CD8-positive, alpha-beta T cell (primary cell): ENCODE measurements at places on chromosomes 5 and 9.

DNA sequence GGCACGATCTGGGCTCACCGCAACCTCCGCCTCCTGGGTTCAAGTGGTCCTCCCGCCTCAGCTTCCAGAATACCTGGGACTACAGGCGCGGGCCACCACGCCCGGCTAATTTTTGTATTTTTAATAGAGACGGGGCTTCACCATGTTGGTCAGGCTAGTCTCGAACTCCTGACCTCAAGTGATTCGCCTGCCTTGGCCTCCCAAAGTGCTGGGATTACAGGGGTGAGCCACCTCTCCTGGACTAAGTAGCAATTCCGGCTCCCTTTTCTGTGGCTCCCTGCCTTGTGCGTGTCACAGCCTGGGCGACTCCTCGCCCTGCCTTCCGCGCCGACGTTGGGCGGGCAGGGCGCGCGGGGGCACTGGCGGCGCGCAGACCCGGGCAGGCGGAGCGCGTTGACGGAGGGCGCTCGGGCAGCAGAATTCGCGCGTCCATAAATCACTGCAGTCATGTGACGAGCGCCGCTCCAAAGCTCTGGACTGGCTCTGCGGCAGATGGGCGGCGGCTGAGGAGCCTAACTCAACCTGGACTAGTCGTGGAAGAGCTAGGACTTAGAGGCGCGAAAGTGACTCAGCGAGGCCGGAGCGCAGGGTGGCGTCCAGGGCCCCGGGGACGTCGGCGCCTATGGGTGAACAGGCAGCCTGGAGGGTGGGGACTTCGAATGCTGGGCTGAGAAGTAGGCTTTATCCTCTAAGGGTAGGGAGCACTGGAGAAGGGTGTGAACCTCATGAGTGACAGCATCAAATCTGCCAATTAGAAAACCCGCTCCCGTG is 1.4 kb upstream of the CIZ1 start:
- DNase-seq, result no peak

GRCh38 chr5:65263321-65263720 is 218.4 kb downstream of the ADAMTS6 start:
- no peak for DNase-seq

DNA sequence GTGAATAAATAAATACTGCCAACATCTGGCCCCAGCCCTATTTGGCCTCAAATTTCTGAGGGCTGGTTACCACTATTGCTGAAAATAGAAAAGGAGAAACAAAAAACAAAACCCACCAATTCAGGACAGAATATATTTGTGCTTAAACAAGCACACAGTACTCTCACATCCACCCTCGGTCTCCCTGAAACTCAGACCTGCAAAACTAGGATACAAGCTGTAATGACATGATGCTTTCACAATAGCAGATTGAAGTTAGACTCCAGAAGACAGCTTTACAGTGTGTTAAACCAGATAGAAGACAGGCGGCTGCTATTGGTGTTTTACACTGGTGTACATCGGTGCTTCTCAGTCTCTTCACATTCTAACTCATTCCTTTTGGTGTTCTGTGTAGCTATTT is 214.9 kb upstream of the DMRT1 start:
- no peak for DNase-seq

DNA sequence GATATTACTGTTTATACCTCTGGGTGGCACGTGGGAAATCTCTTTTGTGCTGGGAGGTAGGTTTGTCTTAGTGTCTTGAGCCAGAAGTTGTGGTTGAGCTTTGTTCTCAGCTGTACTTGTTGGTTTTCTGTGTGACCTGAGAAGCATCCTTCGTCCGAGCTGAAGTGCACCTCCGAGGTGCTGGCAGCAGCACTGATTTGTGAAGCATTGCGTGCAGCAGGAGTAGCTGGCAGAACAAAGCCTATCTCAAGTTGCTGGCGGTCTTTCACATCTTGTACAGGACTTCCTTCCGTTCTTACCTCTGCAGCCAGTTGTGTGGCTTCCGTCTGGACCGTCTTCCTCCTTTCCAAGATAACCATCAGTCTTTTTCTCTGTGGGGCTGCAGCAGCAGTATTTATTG is 4.3 kb downstream of the PRRC2B start:
- peak; percentile 92 for DNase-seq

DNA sequence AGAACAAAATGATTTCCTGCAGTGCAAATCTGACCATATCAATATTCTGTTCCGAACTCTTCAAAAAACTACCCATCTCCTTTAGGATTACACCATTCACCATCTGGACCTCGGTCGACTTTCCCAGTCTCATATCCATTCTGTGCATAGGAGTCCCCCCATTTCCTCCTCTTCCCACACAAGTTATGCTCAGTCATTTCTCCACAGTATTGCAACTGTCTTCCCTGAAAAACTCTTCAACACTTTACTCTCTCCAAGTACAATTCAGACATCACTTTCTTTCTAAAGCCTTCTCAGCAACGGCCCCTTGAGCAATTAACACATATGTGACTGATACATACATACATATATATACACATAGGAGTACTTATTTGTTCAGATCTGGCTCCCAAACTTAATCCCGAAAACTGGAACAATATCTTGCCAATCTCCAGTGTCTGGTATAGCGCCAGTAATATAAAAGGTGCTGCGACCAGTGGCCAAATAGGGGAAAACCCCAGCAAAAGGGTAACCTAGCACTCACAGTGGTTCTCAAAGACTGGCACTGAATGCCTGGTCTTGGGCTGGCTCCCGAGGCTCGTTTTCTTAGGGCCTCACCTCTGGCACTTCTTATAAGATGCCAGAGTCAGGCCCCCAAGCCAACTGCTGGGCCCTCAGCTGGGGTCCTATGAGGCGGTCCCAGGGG is 629 bp downstream of the ZBTB26 start:
- no peak for DNase-seq

- DNase-seq, result no peak
These were observed 91.2 kb downstream of the ZNF474 start for GRCh38 chr5:122220511-122220910.

- no peak for DNase-seq
These were observed 177.5 kb downstream of the PDE4D start for GRCh38 chr5:59716029-59716428.

- DNase-seq, result no peak
These were observed 184.2 kb upstream of the TMEM161B start for GRCh38 chr5:88452820-88453219.

DNA sequence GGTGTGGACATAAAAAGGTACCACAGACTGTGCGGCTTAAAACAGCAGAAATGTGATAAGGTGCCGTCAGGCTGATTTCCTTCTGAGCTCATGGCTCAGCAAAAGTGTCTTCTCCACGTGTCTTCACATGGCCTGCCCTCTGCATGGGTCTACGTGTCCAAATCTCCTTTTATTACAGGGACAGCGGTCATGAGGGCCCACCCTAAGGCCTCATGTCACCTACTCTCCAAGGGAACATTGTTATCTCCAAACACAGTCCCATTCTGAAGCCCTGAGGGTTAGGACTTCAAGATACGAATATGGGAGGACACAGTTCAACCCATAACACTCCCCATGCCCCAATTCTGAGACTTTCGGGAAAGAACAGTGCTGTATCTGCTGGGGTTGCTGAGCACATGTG is 35.2 kb downstream of the COL23A1 start:
- DNase-seq, result no peak

DNA sequence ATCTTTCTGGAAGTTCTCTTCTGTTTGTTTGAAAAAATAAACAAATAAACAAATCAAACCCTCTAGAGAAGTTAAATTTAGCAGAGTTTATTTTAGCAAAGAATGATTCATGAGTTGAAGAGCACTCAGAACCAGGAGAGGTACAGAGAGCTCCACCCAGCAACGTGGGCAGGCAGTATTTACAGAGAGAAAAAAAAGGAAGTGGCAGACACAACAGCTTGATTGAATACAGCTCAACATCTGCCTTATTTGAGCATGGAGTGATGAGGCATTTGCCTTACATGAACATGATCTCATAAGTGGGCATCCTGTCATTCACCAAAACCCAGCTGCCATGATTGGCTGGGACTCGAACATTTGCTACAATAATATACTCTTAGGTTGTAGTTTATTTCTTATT is 381.6 kb upstream of the ADAMTS16 start:
- DNase-seq, result no peak

- DNase-seq, result no peak
These were observed 38.7 kb upstream of the NEK6 start for GRCh38 chr9:124218987-124219461.

DNA sequence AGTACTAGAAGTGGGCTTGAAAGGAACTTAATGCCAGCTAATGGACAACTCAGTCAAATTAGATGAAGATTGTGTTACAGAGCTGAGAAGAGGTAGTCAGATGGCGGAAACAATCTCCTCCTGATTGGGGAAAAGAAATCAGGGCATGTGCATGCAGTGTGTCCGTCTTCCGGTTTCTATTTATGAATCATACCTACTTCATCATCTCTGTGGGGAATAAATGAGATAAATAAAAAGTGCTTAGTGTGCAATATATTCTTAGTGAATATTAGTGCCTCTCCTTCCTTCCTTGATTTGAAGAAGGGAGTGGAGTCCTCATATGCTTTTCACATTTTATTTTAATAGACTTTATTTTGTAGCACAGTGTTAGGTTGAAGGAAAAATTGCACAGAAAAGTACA is 108.7 kb upstream of the NFIL3 start:
- no peak for DNase-seq

GRCh38 chr9:93298498-93299417 is 114.8 kb downstream of the WNK2 start:
- DNase-seq, result no peak

DNA sequence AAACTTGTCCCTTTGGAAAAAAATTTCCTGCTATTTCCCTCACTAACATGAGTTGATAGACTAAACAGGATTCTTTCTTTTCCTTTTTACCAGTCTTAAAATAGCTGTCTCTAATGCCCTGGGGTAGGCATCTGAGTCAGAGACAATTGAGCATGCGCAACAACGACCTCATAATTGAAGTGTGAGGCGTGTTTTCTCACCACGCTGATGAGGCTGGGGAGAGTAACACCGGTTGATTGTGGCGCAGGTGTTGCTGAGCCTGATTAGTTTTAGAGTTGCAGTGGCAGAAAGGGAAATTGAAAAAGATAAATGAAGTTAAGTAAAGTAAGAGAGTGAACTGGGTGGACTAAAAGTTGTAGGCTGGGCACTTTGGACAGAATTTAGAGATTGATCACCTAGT is 213.7 kb downstream of the TLR4 start:
- DNase-seq, result no peak

GRCh38 chr9:113454914-113455761 is 8.4 kb upstream of the RGS3 start:
- no peak for DNase-seq

DNA sequence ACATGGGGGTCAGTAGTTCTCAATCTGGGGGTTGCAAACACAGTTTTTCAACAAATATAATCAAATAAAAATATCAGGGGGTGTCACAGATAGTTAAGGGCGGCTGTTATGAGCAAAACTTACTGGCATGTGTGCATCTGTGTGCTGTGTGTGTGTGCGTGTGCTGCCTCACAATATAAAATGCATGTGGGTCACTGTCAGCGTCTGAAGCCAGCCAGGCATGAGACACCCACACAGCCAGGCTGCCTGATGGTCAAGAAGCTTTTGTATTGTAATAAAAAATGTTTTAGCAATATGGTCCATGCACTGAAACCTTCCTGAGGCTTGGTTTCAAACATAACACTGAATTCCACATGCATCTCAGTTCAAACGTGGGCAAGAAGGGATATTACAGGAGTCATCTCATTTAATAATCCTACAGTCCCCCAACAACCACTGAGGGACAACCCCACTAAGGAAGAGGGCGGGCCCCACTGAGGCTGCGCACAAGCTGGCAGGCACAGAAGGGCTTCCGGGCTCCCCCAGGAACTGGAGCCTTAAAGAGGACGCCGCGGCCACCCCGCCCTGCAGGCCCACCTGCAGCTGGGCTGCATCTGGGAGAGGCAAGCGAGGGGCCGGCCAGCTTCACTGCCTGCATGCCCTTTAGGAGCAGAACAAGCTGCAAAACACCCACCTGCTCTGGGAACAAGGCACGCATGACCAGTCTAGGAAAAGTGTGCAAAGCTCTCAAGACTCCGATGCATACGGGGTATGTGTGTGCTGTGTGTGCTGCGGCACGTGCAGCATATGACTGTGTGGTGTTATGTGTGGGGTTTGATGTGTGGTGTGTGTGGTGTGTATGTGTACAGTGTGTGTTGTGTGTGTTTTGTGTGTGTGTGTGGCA is 14.1 kb downstream of the SEMA4D start:
- peak; percentile 74 for DNase-seq

GRCh38 chr5:176356179-176356566 is 5.4 kb downstream of the KIAA1191 start:
- DNase-seq, result no peak

GRCh38 chr5:139745800-139746690 is 49.6 kb upstream of the PSD2 start:
- peak; percentile 24 for DNase-seq

GRCh38 chr5:59003124-59003523 is 420.2 kb downstream of the RAB3C start:
- DNase-seq, result no peak

- no peak for DNase-seq
These were observed 185.8 kb downstream of the CD180 start for GRCh38 chr5:67010684-67011409.

DNA sequence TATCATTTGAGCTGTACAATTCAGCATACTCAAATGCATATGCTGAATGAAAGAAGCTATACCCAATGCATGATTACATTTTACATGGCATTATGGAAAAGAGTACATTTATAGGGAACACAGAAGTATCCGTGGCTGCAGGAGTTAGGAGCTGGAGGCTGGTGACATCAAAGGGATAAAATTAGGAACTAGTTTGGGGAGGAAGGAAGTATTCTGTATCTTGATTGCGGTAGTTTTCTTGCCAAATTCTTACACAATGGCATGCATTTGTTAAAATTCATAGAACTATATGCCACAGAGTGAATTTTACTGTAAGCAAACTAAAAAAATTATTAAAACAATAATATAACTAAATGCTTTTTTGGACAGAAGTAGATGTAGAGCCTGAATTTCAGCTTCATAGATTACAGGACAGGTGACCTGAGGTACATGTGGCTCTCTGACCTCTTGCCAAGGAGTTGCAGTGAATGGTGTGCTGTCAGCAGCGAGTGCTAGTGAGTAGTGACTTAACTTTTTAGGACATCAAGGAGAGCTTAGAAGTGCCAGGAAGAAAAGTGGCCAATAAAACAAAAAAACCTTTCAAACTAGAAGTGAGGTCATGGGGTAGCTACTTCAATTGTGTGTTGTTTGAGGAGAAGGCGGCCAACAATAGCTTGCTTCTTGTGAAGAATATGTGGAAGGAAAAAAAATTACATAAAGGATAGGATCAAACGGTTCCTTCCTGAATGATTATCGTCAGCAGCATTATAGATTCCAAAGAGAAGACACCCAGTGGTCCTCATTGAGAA is 514.9 kb upstream of the CLINT1 start:
- no peak for DNase-seq

DNA sequence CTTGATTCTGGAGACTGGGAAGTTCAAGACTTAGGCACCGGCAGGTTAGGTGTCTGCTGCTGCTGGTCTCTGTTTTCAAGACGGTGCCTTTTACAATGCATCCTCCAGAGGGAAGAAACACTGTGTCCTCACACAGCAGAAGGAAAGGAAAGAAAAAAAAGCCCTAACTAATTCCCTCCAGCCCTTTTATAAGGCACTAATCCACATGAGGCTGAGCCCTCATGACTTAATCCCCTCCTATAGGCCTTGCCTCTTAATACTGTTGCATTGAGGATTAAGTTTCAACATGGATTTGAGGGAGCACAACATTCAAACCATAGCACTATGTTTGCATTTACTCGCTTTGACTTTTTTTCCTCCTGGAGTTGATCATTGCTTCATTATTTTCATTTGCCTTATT is 585.9 kb downstream of the TLR4 start:
- DNase-seq, result no peak
